ENCODE measurements at places on chromosomes 12 and 14. TPM values are rescaled to one million over a fixed set of nuclear protein-coding genes. Genes with fewer than 3 reads are reported as not detected.

GRCh38 chr14:76413962-76414600 is 38.1 kb downstream of the ESRRB start:
- no peak for DNase-seq

DNA sequence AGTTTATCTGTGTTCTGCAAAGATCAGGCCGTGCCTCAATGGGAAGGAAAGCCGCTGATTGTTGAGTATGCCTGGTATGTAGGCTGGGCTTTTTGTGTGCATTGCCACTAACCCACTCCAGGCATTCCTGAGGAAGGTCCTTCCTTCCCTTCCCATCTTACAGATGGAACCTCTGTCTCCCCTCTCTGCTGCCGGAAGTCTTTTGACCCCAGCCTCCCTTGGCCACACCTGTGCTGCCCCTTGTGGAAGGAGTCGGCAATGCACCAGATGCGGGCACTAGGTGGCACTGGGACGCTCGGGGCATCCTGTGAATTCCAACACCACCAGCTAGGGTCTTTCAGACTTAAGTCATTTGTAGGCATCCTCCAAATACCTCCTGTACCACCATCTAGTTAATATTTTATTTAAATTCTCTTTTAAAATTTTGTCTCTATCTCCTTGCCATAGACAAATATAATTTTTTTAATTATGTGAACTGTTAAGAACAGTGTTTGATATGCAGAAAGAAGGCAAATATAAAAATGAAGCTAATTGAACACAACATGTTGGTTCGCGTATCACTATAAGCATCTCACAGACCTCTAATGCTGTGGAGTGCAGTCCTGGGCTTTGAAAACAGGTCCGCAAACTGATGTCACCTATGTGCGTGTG is 99.6 kb downstream of the RIN3 start:
- DNase-seq = no peak

GRCh38 chr12:13744561-13744960 is 236.8 kb downstream of the GRIN2B start:
- DNase-seq = no peak

- no peak for DNase-seq
Measured at GRCh38 chr14:102049258-102050025, 37.4 kb downstream of the HSP90AA1 start.

DNA sequence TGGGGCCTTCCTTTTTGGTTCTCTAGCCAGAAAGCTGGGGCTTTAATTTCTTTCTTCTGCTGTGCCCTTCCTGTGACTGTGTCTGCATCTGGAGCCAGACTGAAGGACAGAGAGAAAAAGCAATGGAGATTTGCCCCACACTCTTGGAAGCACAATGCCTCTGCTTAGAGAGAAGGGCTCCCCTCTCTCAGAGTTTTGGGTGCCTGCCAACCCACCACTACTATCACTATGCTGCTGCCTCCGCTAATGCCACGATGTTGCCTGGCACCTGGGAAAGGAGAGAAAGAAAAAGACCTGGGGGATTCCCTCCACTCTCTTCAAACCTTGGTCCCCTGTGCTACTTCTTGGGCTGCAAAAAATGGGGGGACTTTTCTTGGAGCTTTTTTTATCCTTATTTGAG is 52.6 kb downstream of the TMEM260 start:
- DNase-seq = no peak

- no peak for DNase-seq
Measured at GRCh38 chr14:87754520-87755223, 238.3 kb downstream of the GALC start.

CARMIL3 gene
- total RNA-seq = 4.9 TPM

PTPRB gene
- total RNA-seq = 0.55 TPM

All from progenitor cell of endocrine pancreas (in vitro differentiated cells).